Mucosa of descending colon (tissue), 3 donors: ENCODE measurements at places on chromosomes 3 and 15.

DNA sequence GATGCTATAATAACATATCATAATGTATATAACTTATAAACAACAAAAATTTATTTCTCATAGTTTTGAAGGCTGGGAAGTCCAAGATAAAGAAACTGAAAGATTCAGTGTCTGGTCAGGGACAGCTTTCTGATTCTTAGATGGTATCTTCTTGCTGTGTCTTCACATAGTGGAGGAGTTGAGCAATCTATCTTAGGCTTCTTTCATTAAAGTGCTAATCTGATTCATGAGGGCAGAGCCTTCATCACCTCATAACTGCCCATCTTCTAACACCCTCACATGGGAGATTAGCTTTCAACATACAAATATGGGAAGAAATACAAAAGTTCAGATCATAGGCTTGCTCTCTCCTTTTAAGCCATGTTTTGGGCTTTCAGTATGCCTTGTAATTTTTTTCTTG lies 774.8 kb upstream of the EPHA6 start:
- DNase-seq: no peak

DNA sequence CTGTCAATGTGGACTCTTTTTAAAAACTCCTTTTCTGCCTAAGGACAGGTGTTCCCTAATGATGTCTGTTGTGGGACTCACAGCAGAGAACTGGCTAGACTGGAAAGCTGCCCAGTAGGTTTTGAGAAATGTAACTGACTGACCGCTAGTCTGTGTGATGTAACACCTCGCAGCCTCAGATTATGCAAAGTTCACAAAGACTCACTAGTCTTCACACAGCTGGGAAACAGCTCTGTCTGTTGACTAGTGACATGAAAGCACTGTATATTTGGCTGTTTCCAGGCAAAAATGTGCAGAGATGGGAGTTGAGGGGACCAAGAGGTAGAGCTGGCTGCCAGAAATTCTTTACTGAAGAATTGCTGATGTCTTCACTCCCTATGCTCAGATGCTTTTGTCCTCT lies 10.3 kb downstream of the PDZRN3 start:
- DNase-seq: no peak

- no peak for DNase-seq
Observed at GRCh38 chr3:124619887-124620599, 110.2 kb upstream of the UMPS start.

GRCh38 chr3:55766753-55767152 lies 279.6 kb upstream of the WNT5A start:
- DNase-seq: no peak

GRCh38 chr15:81297147-81297572 lies 26.8 kb downstream of the STARD5 start:
- no peak for DNase-seq

DNA sequence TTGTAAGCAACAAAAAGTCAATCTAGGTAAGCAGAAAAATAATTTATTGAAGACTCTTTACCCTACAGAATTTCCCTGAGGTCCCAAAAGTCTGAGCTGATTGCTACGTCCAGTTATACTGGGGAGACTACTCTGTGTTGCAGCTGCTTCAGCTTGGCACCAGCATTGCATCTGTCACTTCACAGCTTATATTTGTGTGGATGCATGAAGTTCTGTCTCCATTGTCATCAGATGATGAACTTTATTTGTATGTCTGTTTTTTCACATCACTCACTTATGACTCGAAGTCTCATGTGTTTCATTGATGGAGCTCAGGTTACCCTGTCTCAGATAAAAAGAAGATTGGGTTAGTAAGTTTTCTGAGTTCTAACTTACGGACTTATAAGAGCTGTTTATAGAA lies 75.3 kb upstream of the LRRFIP2 start:
- no peak for DNase-seq

- no peak for DNase-seq
Observed at GRCh38 chr3:117026401-117026800, 316.8 kb downstream of the TUSC7 start.

DNA sequence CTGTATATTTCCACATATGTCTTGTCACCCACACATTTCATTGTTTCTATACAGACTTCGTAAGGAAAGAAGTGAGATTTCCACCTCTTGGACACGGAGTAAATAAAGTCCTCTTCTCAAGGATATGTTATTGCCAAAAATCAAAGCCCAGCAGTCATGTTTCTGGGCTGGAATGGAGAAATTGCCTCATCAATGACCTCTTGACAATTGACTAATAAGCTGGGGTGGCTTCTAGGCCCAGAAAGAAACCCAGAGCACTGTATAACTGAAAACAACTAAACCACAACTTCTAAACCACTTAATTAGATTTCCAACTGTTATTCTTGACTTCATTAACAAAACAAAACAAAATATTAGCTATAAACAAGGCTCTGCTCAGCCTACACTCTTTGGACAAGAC lies 56.4 kb upstream of the SLC24A5 start:
- no peak for DNase-seq

- DNase-seq: no peak
Observed at GRCh38 chr3:113439606-113440005, 1.7 kb downstream of the CFAP44 start.

DNA sequence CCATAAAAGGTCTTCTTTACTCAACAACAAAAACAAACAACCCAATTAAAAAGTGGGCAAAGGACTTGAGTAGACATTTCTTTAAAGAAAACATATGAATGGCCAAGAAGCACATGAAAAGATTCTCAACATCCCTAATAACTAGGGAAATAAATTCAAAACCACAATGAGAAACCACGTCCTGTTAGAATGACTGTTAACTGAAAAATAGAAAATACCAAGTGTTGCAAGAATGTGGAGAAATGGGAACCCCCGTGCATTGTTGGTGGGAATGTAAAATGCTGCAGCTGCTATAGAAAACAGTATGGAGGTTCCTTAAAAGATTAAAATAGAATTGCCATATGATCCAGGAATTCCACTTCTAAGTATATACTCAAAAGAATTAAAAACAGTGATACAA lies 34.8 kb downstream of the NMNAT3 start:
- no peak for DNase-seq

GRCh38 chr3:166052440-166052839 lies 215.2 kb upstream of the BCHE start:
- DNase-seq: no peak

DNA sequence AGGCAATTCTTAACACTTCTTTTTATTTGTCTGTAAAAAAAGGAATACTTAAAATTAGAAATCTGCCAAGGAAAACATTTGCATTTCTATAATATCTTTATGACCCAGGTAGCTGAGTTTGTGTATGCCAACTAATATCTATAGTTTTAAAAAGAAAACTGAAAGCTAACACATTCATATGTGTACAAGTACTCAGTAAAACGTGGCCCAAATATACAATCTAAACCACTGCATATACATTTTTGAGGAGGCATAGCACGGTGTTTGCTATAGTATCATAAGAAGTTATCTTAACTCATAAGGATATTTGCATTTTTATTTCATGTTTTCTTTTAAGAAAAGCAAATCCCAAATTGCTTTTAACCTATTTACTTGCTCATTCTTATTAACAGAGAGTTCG lies 172.7 kb downstream of the ZBTB20 start:
- DNase-seq: no peak
